Activated CD4-positive, alpha-beta T cell treated with anti-CD3 and anti-CD28 coated beads, Interleukin-2, Interleukin-6, amounts not matched to agents 100 ng/mL and 50 ng/mL, durations not matched to agents 16 hours and 8 hours (primary cell): ENCODE measurements at places on chromosomes 5 and 9.

DNA sequence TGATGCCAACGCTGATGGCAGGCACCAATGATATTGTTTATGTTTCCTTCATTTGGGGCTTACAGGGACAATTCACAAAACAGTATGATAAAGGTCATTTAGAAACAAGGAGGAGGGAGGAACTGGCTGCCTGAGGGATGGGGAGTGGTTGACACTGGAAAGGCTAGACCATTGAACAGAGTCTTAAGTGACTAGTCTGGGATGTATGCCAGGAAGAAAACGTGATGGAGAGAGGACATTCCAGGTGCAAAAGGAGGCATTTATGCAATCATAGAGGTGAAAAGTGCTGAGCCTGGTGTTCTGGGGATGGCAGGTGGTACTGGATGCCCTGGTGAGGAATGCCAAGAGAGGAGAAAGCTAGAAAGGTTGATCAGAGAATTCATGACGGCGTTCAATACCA is 153.4 kb downstream of the ZNF462 start:
- DNase-seq = no peak

DNA sequence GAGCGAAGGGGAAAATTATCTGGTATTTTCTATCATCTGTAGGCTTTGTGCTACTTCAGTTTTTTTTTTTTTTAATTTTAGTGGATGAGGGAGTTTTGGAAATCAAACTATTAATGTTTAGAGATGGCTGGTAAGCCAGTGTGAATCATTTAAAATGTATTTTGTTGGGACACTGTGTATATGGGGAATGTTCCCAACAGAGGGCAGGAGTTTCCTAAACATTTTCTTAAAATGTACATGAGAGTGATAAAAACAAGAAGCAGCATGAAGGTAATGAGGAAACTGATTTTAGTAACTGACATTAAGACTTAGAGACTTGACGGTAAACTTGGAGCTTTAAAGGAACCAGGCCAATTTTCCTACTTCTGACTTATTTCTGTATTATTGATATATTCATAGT is 68.2 kb upstream of the ITGA2 start:
- DNase-seq = no peak

- peak; percentile 1 for DNase-seq
Observed at GRCh38 chr5:125798307-125798706, 624.9 kb upstream of the GRAMD2B start.

- DNase-seq = no peak
Observed at GRCh38 chr5:56161927-56162326, 71.2 kb downstream of the ANKRD55 start.

DNA sequence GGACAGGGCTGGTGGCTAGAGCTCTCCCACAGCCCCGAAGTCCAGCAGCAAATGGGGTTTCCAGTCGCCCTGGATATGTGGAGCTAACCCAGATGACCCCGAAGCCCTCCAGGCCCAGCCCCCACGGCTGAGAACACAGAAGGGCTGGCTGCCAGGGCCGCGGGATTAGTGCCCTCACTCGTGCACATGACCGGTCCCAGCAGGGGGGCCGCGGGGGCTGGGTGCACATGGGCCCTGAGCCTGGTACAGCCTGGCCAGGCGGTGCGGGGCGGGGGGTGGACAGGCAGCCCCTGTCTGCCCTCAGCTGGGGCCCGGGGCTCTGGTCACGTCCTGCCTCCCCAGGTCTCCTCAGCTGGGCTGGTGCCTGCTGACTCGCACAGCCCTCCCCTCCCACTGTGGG is 5.9 kb downstream of the SSNA1 start:
- DNase-seq = no peak

DNA sequence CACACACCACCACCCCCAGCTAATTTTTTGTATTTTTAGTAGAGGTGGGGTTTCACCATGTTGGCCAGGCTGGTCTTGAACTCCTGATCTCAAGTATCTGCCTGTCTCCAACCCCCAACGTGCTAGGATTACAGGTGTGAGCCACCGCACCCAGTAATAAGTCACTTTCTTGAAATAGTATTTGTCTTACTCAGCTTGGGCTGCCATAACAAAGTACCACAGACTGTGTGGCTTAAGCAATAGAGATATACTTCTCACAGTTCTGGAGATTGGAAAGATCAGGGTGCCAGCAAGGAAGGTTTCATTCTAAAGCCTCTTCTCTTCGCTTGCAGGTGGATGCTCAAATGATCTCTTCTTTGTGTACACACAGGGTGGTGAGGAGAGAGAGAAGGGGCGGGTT is 99.8 kb downstream of the ARRDC3 start:
- DNase-seq = no peak

- DNase-seq = no peak
Observed at GRCh38 chr9:95611354-95611753, 94.6 kb upstream of the PTCH1 start.

DNA sequence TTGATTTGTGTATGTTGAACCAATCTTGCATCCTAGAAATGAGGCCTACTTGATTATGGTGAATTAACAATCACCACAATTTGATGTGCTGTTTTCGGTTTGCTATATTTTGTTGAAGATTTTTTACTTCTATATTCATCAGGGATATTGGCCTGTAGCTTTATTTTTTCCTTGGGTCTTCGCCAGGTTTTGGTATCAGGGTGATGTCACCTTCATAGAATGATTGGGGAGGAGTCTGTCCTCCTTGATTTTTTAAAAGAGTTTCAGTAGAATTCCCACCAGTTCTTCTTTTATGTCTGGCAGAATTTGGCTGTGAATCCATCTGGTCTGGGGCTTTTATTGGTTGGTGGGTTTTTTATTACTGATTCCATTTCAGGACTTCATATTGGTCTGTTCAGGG is 115.2 kb downstream of the CPLANE1 start:
- DNase-seq = no peak

GRCh38 chr5:131854134-131854533 is 57.3 kb upstream of the FNIP1 start:
- DNase-seq = peak; percentile 44

GRCh38 chr9:128072144-128073021 is 4.4 kb downstream of the SLC25A25 start:
- peak; percentile 46 for DNase-seq

GRCh38 chr5:1272201-1272600 is 22.7 kb downstream of the TERT start:
- no peak for DNase-seq
